Activated CD4-positive, CD25-positive, alpha-beta regulatory T cell (primary cell): ENCODE measurements at places on chromosomes 1 and 21.

- no peak for DNase-seq
These were observed 145.5 kb upstream of the IRF2BP2 start for GRCh38 chr1:234755449-234755863.

- peak; percentile 20 for DNase-seq
These were observed 1.1 kb downstream of the CKS1B start for GRCh38 chr1:154975409-154976059.

DNA sequence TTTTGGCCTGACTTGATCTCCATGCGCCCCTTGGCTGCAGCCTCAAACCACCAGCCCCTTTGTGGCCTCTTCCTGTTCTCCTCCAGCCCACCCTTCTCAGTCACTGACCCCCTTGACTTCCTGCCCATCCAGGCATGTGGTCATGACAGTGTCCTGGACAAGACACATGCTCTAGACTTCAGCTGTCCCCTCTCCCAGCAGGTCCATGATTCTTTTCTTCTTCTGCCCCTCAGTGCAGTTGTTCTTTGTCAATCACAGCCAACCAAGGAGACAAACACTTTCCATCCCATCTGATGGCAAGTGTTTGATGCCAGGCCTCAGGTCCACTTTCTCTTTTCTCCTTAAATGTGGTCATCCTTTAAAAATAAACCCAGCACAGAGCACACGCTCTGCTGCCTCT, 49.7 kb downstream of the SYT6 start:
- no peak for DNase-seq

DNA sequence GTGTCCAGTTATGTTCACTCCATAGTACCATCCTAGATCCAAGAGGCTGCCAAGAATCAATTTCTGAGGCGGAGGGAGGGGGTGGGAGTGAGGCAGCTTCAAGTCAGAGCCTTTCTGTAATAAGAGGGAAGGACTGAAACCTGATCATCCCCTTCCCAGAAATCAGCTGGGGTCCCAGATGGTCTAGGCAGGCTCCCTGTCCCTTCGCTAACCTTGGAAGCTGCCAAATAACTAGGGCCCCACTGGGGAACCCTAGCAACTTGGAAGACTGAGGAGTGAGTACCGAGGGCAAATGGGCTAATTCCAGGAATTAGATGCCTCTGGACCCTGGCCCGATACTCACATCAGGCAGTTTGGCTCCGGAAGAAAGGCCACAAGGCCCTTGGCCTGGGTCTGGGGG, 113.3 kb downstream of the NAV1 start:
- DNase-seq, result no peak

DNA sequence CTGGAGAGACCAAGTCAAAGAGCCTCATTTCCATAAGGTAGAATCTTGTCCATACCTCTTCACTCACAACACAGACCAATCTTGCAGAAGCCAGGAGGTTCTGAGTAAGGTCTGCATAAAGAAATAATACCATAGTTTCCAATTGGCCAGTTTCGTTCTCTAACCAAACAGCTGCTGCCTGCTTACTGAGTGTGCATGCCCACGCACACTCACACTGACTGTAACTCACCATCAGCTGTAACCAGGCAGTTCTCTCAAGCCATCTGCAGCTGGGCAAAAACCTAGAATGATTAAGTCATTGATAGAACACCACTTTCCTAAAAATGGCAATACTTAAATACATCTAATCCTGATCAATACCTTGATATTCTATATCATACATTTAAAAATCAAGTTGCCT, 106.6 kb upstream of the VAV3 start:
- no peak for DNase-seq

DNA sequence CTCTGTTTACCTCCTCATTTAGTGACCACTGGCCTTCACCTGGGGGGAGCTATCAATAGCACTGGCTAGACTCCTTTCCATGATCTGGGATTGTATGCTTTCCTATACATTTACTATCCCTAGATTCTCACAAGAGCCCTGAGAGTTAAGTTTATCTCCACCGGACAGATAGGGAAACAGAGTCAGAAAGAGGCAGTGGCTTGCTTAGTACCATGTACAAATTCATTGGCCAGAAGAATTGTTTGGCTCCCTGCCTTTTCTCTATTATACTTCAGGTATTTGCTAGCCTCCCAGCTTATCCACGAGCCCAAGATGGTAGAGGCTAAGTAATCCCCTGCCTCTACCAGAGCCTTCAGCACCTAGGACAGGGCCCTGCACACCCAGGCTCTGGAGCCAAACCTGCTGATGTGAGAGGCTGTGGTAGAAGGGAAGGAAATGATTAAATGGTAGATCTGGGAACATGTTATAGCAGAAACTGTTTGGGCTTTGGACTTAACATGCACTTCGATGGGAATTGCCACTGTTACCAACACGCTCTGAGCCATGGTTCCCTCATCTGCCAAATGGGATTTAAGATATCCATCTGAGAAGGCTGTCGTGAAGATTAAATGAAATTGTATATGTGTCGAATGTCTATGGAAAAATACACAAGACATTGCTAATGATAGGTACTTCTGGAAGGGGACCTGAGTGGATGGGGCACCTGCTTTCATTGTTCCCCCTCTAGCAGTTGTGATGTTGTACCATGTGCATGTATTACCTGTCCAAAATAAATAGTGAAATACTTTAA, 3.1 kb upstream of the BLACAT1 start:
- no peak for DNase-seq

GRCh38 chr21:37364722-37365121, 1.9 kb upstream of the DYRK1A start:
- no peak for DNase-seq

- DNase-seq, result no peak
These were observed 169.7 kb downstream of the PBX1 start for GRCh38 chr1:164728719-164729118.

DNA sequence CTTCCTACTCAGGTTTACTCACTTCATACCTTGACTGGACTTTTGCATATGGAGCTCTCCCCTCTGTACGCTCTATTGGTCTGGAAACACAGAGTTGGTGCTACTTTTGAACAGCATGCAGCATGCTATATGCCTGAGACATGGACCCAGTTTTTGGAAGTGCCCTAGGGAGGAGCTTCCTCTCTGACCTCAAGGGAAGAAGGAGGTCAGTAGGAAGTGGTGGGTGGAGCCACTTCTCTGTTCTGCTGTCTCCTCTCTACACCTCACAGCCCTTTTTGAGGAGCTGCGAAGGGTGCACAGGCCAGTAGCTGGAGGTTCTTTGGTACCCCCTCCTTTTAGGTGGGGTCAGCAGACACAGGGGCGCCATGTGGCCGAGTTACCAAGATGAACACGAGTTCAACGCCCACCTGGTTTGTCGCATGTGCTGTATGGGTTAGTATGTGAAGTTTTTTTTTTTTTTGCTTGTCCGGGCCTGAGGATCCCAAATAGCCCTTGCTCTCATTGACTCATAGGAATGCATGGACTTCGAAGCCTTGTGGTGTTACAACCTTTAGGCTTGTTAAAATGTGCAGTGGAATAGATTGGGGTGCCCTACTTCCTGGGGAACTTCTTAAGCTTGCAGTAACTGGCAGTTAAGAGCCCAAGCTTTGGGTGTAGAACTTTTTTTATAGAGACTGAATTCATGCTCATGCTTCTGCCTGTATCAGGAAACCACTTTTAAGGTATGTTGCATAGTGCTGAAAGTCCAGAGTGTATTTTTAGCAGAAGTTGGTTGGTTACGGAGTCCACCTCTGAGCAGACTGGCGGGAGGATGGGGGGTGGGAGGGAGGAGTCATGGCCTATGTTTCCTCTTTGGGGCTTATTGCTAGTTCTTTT, 10.7 kb downstream of the MACF1 start:
- no peak for DNase-seq

DNA sequence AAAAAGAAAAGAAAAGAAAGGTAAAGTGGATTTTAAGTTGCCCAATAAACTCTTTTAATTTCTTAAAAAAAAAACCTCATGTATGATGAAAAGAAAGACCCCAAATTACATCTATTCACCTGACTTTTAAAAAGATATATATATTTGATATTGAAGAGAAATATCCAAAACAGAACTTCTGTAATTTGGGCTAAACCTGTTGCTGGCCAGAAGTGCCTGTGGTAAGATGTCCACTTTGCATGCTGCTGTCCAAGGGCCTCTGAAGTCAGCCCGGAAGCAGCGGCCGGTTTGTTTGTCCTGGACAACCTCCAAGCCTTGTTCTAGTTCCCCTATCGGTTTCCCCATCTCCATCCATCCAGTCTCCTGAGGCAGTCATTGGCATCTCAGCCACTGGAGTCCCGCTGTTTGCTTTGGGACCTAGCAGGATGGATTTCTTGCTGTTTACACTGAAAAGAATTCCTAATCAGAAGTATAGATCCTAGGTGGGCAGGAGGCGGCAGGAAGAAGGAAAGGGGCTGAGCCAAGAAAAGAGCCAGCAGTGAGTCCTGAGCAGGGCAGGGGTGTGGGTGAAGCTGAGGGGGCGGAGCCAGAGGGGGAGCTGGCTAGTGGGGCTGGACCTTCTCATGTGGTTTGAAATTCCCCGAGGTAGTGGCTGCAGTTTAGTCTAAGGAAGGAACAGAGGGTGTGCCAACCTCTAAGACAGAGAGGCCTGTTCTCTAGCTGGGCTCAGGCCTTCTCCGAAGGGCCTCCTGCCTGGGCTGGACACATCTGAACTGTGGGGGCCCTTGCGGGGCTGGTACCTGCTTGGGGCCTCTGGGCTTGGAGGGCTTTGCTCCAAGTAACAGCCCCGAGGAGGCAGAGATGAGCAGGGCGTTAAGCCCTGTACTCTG, 3.3 kb downstream of the NCMAP start:
- DNase-seq, result no peak

- no peak for DNase-seq
These were observed 177.7 kb downstream of the KIF26B start for GRCh38 chr1:245332513-245332912.

GRCh38 chr1:72063364-72064044, 218.8 kb downstream of the NEGR1 start:
- no peak for DNase-seq

GRCh38 chr1:174740249-174740968, 259.3 kb upstream of the CACYBP start:
- no peak for DNase-seq

DNA sequence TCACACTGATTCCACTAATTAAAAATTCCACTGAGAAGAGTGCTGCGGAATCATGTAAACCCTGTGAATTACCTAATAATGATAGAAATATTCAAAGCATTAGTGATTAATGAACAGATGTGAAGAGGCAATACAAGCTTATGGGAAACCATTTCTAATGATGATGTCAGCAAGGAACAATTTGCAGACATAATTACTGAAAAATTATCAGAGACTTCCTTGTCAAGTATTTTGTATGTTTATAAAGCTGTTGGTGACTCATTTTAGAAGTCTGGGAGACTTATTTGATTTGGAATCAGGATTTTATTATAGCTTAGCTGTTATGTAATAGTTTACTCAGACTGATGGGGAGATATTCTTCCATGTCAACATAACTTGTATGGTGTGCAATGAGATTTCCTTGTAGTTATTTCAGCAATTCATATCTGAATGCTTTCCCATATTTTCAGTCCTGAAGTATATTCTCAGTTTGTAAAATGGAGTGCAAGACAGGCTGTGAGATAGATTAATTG, 135.5 kb downstream of the TGFB2 start:
- DNase-seq, result no peak

GRCh38 chr21:37257511-37257966, 9.6 kb downstream of the VPS26C start:
- DNase-seq, result no peak

- DNase-seq, result no peak
These were observed 32.3 kb downstream of the CDCA8 start for GRCh38 chr1:37724575-37724974.

- no peak for DNase-seq
These were observed 4.9 kb upstream of the TBX15 start for GRCh38 chr1:118992868-118993699.

DNA sequence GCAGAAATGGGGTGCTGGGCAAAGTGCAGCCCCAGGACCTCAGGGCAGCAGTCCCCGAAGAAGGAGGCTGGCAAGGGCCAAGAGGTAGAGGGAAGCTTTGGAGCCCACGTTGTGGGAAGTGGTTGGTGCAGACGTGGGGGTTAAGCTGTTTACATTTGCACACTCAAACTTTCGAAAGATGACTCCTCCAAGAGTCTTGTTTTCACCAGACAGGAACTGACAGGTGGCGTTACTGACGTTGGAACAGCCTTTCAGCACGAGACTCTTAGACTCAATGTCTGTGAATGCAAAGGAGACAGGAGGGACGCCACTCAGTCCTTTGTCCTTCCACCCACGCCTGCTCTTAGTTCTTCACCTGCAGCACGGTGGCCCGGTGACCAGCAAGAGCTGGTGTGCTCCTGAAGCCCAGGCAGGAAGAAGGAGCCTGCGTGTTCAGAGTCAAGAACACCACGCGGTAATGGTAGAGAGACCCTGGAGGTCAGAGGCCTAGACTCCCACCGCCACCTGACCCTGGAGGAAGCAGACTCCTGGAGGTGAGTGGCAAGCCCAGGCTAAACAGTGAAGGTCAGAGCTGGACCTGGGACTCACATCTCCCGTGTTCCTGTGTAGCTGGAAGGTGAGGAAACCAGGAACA, 15.9 kb downstream of the LYPD8 start:
- no peak for DNase-seq

DNA sequence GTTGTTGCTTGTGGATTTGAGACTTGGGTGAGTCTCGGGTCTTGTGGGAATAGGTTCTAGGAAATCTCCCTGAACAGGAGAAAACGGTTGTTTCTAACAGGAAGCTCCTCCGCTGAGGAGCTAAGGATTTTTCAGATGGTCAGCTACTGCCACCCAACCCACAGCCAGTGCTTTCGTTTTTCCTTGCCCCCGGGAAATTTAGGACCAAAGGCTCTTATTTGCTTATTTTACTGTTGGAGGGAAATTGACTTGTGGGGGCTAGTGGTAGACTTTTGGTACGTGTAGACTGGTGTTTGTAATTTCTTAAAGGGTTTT, 792 bp downstream of the SNX7 start:
- no peak for DNase-seq

GRCh38 chr1:198157847-198158725, 1.3 kb downstream of the NEK7 start:
- DNase-seq, result no peak

GRCh38 chr1:7808253-7808844, 24.3 kb downstream of the PER3 start:
- no peak for DNase-seq

- DNase-seq, result no peak
These were observed 81.0 kb upstream of the LRRC8D start for GRCh38 chr1:89739844-89740216.
